ENCODE measurements at places on chromosomes 3 and 15.

DNA sequence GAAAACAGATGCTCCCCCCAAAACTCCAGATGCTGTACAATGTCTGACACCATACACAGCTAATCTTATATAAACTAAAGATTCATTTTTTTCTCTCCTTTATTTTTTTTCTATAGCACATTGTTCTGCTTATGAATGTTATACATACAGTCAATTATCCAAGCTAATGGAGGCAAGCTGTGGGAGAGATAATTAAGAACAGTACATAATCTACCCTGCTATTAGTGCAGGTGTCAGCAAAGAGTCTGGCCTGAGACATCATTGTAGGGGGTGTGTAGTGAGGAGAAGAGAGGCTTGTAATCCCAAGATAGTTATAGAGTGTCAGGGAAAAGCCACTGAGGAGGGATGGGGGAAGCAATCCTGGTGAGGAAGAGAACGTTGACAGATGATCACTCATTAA lies 25.4 kb upstream of the CHMP2B start:
- DNase-seq: no peak

- DNase-seq: no peak
These were observed 61.4 kb downstream of the CHRNA7 start for GRCh38 chr15:32091505-32092380.

DNA sequence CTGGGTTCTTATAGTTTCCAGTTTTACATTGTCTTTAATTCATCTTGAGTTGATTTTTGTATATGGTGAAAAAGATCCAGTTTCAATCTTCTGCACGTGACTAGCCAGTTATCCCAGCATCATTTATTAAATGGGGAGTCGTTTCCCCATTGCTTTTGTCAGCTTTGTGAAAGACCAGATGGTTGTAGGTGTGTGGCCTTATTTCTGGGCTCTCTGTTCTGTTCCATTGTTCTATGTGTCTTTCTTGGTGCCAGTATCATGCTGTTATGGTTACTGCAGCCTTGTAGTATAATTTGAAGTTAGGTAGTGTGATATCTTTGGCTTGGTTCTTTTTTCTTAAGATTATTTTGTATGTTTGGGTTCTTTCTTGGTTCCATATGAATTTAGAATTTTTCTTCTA lies 432.2 kb downstream of the UNC13C start:
- no peak for DNase-seq

GRCh38 chr15:66657185-66658020 lies 44.6 kb upstream of the SMAD6 start:
- DNase-seq: no peak

GRCh38 chr3:147380387-147380951 lies 25.9 kb downstream of the ZIC4 start:
- DNase-seq: no peak

- DNase-seq: no peak
These were observed 22.0 kb upstream of the C3orf22 start for GRCh38 chr3:126580746-126581145.

GRCh38 chr3:88462230-88462629 lies 312.5 kb downstream of the C3orf38 start:
- no peak for DNase-seq

- DNase-seq: no peak
These were observed 25.1 kb upstream of the GABPB1 start for GRCh38 chr15:50380089-50380488.

GRCh38 chr3:14329116-14329830 lies 73.1 kb upstream of the SLC6A6 start:
- DNase-seq: no peak

GRCh38 chr3:108406661-108407206 lies 103.7 kb downstream of the MYH15 start:
- peak; percentile 35 for DNase-seq

GRCh38 chr3:160035757-160036156 lies 47.1 kb downstream of the IL12A start:
- no peak for DNase-seq

GRCh38 chr15:29888646-29889045 lies 66.4 kb upstream of the TJP1 start:
- DNase-seq: no peak

GRCh38 chr15:92243227-92243626 lies 150.5 kb upstream of the ST8SIA2 start:
- DNase-seq: no peak

- no peak for DNase-seq
These were observed 64.2 kb downstream of the MOBP start for GRCh38 chr3:39531665-39532064.

DNA sequence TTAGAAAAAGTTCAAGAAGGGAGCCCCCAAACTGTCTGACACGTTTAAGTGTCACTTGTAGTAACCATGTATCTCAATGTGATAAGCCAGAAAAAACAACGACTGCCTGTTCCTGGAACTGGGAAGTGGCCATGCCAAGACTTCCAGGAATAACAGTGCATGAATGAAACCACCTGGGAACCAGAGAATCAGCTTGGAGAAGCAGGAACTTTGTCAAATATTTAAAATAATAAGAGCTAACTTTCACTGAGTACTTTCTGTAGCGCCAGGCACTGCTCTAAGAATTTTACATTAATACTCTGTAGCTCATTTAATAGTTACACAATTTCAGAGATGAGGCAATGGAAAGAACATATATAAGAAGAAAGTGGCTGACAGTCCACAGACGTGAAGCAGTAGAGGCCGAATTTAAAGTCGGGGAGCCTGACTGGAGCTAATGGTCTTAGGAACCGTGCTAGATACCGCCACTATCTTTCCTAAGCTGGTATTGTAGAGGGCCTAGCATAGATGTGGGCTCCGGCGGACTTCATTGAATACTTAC lies 876 bp downstream of the PLSCR1 start:
- DNase-seq: no peak

GRCh38 chr3:178709051-178709450 lies 172.8 kb downstream of the KCNMB2 start:
- DNase-seq: no peak

DNA sequence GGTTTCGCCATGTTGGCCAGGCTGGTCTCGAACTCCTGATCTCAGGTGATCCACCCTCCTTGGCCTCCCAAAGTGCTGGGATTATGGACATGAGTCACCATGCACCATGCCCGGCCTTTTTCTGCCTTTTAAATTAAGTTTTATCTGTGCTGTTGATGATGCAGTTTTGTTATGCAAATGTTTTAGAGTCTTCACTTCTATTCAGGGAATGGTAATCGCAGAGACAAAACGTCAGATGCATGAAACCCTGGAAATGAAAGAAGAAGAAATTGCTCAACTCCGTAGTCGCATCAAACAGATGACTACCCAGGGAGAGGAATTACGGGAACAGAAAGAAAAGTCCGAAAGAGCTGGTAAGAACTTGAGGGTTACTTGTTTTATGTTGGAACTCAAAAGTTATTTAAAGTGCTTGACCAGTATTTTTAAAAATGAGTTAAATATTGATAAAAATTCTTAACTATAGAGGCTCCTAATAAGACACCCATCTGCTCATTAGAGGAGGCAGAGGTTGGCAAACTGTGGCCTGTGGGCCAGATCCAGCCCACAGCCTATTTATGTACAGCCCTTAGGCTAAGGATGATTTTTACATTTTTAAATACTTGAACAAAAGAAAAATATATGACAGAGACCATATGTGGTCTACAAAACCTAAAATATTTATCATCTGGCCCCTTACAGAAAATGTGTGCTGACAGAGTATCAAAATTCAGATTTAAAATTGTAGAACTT lies 127.8 kb upstream of the LRRFIP2 start:
- DNase-seq: no peak

DNA sequence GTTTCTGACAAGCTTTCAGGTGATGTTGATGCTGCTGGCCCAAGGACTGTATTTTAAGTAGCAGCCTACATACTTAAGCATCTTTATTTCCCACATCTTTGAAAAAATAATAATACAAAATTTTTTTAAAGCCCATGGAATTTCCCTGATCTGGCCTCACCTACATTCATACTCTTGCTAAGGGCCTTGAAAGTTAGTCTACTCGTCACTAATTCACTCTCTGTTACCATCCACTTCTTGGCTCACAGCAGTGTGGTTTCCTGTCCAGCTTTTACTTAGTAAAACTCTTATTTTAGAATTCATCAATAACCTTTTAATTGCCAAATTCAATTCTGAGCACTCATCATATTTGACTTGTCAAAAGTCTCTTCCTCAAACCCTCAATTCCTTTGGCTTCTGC lies 59.3 kb upstream of the CRTC3 start:
- DNase-seq: no peak

- no peak for DNase-seq
These were observed 99.2 kb upstream of the C3orf80 start for GRCh38 chr3:160126051-160126450.

GRCh38 chr15:68924866-68925560 lies 5.3 kb upstream of the SPESP1 start:
- DNase-seq: peak; percentile 34

DNA sequence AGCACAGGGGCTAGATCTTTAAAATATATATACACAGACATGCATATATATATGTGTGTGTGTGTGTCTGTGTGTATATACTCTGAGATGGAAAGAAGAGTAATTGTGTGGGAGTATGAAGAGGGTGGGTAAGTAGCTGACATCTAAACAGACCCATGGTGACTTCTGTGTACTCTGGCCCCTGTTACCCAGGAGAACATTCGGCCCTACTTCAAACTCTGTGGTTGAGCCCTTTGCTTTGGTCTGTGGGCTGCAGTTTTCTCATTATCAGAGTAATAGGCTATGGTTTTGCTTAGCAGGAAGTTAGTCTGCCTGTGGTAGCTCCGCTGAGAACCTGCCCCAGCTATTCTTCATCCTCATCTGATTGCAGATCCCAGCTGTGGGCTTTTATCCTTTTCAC lies 141.4 kb downstream of the RBPMS2 start:
- DNase-seq: peak; percentile 11

DNA sequence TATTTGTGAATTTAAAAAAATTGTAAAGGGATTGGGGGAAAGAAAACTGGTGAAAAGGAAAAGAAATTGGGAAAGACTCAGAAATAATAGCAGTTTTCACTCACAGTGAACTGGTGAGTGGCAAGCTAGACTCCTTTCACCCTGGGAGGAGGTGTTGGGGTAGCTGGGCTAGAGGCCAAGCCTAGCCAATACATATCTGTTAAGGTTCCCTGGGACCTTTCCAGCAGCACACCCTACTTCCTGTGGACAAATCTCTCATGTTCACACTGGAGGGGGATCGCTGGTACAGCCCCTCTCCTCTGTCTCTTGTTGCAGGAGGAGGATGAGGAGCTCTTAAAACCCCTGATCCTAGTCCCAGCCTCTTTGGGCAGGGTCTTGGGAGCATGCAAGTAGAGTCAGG lies 3.7 kb upstream of the RPP25 start:
- no peak for DNase-seq

DNA sequence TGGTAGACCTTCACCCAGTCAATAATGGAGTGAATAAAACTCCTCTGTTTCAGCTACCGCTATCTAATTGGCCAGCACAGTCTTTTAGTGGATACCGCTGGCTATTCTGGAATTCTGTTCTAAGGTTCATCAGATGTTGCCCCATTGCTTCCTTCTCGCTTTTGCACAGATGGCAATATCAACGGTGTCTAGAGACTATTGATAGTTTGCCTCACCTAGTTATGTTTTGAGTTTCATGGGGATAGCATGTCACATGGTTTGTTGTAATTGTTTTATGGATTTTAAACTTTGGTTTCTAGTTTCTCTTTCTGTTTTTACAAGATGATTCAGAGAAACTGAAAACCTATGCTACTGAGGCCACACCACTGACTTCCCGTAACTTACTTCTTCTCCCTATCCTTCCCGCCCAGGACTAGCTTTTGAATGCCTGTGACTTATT lies 2.0 kb downstream of the XRN1 start:
- peak; percentile 6 for DNase-seq

GRCh38 chr3:13966302-13966701 lies 86.4 kb upstream of the WNT7A start:
- DNase-seq: no peak

DNA sequence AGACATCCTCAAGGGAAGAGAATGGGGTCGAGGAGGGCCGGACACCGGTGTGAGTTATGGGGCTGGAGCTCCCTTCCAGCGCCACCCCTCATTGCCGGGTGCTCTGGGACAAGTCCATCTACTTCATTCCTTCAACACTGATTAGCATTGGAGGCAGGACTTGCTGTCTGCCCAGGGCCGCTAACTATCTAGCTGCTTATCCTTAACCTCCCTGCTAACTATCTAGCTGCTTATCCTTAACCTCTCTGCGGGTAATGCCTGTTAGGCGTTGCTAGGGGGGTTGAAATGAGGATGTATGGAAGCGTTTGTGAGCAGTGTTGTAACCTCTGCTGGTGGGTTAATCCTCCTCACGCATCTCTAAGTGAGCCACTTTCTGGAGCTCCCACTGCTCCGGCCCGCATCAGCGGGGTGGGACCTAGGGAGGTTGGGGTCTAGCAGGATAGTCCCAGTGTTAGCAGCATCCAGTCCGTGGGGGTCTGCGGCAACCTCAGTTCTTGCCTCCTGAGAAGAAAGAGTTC lies 10.9 kb upstream of the CHAC1 start:
- no peak for DNase-seq

- no peak for DNase-seq
These were observed 177.4 kb upstream of the CRBN start for GRCh38 chr3:3356846-3357245.

- no peak for DNase-seq
These were observed 188.3 kb downstream of the IL5RA start for GRCh38 chr3:2921903-2922302.

- DNase-seq: no peak
These were observed 1.1 kb upstream of the WDR5B start for GRCh38 chr3:122416966-122417365.

DNA sequence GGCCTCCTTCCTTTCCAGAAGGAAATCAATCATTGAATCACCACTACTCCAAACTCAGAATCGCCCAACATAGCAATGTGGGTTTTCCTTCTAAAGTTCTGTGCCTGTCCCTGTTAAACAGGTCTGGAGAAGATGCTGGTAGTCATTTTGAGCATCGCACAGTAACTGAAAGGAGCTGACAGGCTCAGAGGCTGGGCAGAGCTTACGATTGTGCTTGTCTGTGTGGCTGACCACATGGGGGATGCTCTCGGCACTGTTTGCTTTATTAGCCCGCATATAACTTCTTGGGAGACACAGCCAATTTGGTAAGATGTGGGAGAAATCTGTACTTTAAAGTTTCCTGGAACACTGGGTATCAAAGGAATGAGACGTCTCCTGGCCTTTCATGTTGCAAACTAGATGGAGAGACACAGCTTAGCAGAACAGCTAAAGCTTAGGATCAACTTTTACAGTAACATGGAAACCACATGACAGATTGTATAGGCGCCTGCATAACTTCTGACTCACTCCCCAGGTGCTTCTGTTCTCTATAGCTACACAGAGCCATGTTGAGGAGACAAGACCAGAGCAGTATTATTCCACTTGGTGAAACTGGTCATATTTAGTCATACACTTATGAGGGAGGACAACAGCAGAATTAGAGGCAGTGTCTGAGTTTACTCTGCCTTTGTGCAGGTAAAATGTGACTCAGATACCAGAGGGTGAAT lies 374.1 kb downstream of the RORA start:
- DNase-seq: no peak

All from activated CD4-positive, alpha-beta T cell treated with anti-CD3 and anti-CD28 coated beads for 4 hours (primary cell).